SW 1271 (cell line): ENCODE measurements at places on chromosomes 7 and 10.

- no peak for DNase-seq
These were observed 14.3 kb downstream of the CALML3 start for GRCh38 chr10:5538892-5539651.

DNA sequence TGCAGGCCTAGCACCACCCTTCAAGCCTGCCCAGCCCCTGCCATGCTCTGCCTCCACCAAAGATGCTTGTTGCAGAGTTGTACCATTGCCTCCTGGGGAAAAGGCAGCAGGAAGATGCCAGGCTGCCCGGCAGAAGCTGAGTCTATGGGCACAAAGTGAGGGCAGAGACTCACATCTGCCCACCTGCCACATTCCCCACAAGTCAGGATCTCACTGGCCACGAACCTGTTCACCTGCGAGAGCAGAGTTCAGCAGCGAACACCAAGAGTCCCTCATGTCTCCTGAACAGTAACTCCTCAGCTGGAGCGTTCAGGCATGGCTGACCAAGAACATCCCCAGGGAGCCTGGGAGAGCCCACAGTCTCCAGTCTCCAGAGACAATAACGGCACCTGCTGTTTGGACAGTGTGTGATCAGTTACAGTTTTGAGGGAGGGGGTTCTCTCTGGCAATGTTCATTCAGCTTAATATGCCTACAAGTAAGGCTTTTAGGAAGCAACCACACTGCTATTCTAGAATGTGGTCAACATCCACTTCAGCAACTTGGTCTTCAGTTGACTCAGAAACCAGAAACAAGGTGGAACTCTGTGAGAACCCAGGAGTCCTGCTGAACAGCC lies 78.5 kb downstream of the GRID1 start:
- DNase-seq = no peak

DNA sequence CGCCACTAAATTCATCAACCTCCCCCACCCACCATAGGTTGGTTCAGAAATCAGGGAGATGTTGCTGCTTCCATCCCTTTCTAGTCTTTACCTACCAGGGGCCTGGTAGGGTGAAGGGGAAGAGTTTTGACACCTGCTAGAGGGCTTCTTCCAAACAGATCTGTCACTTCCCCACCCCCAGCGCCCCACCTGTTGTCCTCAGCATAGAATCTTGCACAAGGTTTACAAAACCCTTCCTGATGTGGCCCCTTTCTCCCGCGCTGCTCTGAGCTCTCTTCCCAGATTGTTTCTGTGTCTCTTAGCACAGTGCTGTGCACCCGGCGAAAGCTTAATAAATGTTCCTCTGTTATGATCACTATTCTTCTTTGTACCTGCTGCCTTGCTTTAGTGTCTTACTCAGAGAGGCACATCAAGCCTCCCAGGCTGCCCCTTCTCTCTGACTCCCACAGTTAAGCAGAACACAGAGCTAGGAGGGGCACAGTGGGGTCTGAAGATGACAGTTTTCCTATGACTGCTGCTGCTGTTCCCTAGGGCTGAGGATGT lies 11.2 kb upstream of the C10orf95 start:
- DNase-seq = no peak

DNA sequence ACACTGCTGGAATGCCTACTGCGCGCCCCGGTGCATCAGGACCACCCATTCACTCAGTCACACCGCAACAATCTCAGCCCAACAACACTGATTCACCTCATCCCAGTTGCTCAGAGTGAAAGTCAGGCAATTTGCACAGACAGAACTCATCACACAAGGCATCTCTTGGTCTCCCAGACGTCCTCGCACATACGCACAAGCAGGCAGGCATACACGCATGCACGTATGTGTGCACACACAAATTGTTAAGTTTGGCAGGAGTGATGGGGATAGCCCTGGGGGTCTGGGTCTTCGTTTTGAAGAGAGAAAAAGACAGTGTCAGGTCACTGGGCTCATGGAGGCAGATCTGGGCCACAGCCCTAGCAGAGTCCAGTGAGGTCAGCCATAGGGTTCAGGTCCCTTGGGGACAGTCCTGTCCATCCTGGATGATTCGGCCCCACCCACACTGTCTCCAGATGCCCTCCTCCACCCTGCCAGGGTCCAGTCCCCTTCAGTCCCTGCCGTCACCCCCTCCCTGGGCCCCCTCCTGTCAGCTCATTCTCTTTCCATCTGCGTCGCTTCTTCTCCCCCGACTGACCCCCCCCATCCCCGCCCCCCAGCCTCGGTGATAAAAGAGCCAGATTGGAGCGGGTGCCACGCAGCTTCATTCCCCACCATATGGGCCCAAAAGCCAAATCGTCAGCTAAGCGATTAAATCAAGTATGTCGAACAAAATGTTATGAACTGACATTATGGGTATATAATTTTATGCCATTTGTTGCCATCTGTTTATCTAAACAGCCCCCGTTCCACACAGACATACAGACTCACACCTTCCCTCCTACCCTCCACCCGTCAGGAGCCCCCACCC lies 48.5 kb upstream of the SLF2 start:
- no peak for DNase-seq
